ENCODE measurements at places on chromosomes 12 and 14.

GRCh38 chr14:76371066-76371465 lies 4.9 kb upstream of the ESRRB start:
- DNase-seq: no peak

DNA sequence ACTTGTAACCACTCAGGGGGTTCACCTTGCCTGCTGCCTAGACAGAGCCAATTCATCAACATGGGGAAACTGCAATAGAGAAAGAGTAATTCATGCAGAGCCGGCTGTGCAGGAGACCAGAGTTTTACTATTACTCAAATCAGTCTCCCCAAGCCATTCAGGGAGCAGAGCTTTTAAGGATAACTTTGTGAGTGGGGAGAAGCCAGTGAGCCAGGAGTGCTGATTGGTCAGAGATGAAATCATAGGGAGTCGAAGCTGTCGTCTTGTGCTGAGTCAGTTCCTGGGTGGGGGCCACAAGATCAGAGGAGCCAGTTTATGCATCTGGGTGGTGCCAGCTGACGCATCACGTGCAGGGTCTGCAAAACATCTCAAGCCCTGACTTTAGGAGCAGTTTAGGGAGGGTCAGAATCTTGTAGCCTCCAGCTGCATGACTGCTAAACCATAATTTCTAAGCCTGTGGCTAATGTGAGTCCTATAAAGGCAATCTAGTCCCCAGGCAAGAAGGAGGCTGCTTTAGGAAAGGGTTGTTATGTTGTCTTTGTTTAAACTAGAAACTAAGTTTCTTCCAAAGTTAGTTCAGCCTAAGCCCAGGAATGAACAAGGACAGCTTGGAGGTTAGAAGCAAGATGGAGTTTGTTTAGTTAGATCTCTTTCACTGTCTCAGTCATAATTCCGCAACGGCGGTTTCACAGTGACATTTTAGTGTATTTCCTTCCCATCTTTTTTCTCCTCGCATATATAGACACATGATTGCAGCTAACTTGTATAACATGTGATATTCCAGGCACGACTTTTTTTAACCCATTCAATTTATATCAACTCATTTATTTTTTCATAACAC lies 68.9 kb upstream of the NCOR2 start:
- no peak for DNase-seq

- no peak for DNase-seq
Measured at GRCh38 chr14:100403105-100403504, 80.0 kb downstream of the SLC25A47 start.

DNA sequence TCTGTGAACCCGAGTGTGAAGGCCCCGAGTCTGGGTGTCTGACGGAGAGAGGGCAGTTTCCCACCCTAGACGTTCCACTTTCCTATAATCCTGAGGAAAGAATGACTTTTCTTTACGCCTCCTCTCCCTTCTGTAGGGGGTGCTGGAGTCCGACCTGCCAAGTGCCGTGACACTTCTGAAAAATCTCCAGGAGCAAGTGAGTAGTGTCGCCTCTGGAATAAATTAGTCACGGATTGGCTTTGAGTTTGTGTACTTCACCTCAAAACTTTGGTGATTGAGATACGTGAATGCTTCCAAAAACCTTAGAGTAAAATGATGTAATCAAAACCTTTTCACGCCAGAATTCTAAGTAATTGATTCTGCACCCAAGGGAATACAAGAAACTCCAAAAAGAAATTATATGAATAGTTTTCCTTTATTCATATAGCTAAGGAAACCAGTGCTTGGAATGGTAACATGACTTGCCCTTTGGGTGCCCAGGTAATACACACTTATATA lies 452 bp downstream of the NGDN start:
- no peak for DNase-seq

- no peak for DNase-seq
Measured at GRCh38 chr12:106090591-106091445, 47.9 kb downstream of the NUAK1 start.

- DNase-seq: no peak
Measured at GRCh38 chr12:28938056-28938455, 211.0 kb upstream of the FAR2 start.

GRCh38 chr14:65686761-65687160 lies 274.2 kb downstream of the FUT8 start:
- no peak for DNase-seq

- DNase-seq: no peak
Measured at GRCh38 chr14:74085828-74086227, 1.1 kb downstream of the LIN52 start.

DNA sequence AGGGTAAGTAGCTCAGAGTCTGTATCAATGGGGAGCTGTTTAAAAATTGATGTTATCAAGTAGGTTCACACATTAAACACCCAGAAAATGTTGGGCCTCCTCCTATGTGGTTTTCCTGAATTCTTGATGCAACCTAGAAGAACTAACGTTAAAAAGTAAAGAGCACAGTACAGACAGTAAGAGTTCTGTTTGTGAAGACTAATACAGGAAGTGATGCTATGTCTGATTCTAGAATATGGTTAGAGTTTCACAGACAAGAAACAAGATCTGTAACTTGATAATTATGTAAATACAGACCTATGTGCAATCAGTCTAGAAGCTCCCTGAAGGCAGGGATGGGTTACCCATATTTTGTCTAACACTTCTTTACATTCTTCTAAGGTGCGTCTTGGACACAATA lies 214.9 kb upstream of the BTG1 start:
- no peak for DNase-seq

- DNase-seq: peak; percentile 10
Measured at GRCh38 chr14:95998656-95999055, 40.5 kb upstream of the C14orf132 start.

- DNase-seq: no peak
Measured at GRCh38 chr14:101622251-101623076, 61.2 kb downstream of the DIO3 start.

- no peak for DNase-seq
Measured at GRCh38 chr14:42378274-42378673, 771.6 kb downstream of the LRFN5 start.

DNA sequence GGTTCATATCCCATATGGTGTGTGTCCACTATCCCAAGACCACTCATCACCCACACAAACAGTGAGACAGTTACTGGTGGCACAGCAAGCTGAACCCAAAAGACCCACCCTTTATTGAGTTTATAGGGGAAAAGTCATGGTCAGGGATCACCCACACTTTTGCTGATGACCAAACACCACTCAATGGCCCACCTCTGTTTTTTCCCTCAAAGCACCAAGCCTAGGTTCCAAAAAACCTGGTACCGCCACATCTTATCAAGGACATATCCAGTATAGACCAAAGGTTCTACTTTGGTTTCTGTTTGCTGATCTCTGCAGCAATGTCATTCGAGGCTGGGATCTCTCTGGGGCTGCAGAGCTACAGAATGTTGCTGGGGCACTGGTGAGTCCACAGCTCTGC lies 19.7 kb upstream of the OR6S1 start:
- DNase-seq: no peak

- no peak for DNase-seq
Measured at GRCh38 chr12:130413909-130414308, 76.2 kb downstream of the PIWIL1 start.

GRCh38 chr12:124705545-124706138 lies 138.2 kb upstream of the NCOR2 start:
- DNase-seq: no peak

DNA sequence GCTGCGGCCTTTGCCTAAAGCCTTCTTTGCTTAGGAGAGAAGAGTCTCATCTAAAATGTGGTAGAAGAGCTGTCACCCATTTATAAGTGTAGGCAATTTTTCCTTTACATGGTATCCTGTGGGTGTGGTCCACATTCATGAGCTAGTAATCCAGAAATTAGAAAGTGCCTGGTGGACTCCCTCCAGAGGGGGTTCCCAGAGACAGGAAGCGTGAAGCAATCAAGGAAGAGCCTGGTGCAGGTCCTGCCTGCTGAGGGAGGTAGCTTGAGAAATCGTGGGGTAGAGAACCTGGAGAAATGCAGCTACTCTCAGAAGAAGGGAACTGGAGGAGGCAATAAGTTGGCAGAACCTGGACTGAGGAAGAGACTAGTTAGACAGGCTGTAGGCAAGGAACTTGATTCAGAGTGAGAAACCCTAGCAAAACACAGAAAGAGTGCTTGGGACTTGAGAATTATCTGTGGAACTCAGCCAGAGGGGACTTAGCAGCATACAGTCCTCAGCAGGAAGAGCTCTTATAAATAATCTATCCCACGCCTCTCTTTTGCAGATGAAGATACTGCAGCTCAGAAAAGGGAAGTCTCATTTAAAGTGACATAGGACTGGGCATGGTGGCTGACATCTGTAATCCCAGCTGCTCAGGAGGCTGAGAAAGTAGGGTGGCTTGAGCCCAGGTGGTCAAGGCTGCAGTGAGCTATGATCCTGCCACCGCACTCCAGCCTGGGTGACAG lies 182.4 kb upstream of the CCND2 start:
- no peak for DNase-seq

DNA sequence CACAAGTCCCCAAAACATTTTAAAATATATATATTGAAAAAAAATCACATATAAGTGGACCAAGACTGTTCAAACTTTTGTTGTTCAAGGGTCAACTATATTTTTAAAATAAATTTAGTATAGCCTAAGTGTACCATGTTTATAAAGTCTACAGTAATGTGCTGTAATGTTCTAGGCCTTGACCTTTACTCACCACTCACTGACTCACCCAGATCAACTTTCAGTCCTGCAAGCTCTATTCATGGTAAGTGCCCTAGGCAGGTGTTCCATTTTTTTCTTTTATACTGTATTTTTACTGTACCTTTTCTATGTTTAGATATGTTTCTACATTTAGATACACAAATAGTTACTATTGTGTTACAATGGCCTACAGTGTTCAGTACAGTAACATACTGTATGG lies 23.4 kb upstream of the TMTC1 start:
- no peak for DNase-seq

GRCh38 chr12:104551-105081 lies 38.0 kb downstream of the IQSEC3 start:
- no peak for DNase-seq

GRCh38 chr12:4120316-4120917 lies 153.1 kb upstream of the CCND2 start:
- no peak for DNase-seq

DNA sequence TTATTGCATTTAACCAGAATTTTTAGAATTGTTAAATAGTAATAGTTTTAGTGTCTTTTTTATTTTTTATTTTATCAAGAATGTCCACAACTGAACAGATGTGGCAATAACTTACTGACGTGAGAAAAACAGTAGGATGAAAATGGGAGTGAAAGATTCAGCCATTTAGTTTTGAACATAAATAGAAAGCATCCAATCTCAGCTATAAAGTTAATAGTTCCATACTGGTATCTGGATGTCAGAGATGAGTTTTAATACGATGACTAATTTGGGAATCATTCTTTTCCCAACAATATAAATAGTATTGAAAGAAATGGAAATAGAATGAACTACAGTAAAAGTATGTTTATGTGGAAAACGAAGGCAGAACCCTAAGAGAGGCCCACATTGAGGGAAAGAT lies 159.4 kb downstream of the EPS8 start:
- no peak for DNase-seq

DNA sequence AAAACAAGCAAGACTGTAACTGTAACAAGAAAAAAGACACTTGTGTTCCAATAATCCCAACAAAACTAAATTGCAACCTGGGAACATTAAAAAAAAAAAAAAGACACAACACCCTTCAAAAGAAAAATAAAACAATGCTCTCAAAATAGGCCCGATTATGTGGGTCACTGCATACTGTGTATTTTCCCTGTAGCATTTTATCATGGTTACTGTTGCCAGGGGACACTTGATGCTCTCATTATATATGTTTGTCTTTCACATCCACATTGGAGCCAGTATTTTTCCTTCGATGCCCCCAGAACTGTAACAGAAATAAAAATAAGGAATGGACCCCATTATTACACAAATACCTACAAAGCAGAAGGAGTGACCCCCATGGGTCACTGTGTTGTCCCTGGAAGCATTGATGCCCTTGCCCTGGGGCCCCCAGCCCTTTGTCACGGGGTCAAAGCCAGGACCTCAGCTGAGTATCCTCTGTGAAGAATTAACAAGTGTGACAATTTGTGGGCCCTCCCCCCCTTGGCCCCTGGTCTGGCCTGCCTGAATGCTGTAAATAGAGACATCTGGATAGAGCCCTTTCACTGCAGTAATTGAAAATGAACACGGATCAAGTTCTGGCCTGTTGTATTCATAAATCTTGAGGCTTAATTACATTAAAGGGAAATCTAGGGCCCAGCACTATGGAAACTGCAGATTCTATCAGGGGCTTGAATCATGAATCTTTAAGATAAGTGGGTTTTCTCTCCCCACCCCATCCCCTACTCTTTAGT lies 72.8 kb downstream of the C12orf42 start:
- DNase-seq: no peak

DNA sequence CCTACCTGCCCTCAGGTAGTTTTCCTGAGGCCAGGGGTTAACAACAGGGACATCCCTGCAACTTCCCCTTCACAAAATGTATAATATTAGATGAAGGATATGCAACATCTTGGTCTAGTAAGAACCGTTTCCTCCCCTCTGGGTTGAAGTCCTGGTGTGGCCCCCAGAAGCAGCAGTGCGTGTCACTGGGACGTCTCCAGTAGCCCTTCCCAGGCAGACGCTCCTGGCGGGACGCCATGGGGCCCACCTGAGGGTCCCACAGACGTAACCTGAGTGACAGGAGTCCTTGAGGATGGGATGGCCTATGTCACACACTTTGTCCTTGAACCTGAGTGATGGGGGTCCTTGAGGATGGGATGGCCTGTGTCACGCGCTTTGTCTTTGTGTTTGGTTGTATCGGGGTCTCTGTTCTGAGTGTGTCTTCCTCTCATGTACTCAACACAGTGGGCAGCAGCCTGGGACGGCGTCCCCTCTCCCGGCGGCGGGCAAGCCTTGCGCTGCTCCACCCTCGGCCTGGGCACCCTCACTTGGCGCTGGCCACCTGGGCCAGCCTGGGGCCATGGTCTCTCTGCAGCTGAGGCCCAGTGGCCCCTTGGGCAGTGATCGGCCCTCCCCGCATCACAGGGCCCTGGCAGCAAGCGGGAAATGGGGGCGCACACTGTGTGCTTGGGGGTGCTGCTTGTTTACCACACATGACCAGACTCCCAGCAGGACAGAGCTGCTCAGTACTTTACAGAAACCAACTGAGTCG lies 14.3 kb upstream of the AMN start:
- DNase-seq: no peak

GRCh38 chr14:77026930-77027537 lies 1.5 kb downstream of the IRF2BPL start:
- DNase-seq: no peak

GRCh38 chr14:94650806-94651805 lies 38.9 kb downstream of the SERPINA3 start:
- no peak for DNase-seq

DNA sequence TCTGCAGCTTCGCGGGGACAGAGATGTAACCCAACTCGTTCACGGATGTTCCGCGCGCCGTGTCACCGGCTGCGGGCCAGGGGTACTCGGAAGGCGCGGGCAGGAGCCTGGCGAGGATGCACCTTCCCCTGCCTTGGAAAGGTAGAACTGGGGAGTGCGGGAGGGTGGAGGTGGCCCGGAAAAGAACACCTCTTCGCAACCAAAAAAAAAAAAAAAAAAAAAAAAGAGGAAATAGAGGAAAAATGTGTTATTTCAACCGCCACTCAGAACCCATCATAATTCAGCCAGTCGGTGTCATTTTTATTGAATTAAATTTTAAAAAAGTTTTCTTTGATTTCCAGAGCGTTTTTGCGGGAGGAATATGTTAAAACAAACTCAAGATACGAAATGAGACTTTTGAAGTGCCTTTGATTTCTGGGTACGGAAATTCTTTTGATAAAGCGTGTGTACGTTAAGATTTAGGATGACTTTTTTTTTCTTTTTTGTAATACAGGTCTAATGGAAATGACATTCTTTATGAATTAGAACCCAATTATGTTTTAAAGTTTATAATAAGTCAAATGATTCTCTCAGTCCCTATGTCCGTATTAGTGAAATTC lies 8.9 kb downstream of the CDKN1B start:
- DNase-seq: no peak

Measured in smooth muscle cell of the brain vasculature (primary cell).